ENCODE measurements at places on chromosomes 2 and 18.
A peak's percentile ranks its signal among the peaks of the same experiment; 100 is the strongest.

- no peak for DNase-seq
Observed at GRCh38 chr2:166090346-166090745, 37.5 kb downstream of the SCN1A start.

DNA sequence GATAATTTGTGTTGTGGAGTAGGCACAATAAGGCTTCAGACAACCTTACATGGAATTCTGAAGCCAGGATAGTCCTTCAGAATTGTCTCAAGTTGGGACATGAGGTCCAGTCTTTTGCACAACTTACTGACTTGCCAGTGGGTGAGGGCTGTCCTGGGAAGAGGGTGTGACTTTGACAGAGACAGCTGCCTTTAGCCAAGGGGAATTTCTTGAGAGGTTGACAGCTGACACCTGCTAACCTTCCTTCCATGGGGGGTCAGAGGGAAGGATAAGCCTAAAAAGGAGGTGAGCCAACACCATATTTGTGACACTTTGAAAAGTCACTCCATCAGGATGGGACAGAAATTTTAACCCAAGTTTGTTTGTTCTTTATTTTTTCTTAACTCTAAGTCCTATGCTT lies 907.8 kb upstream of the CRIM1 start:
- no peak for DNase-seq

GRCh38 chr2:105888625-105889024 lies 143.9 kb downstream of the NCK2 start:
- DNase-seq, result no peak

- no peak for DNase-seq
Observed at GRCh38 chr18:9952633-9953416, 39.0 kb downstream of the VAPA start.

- DNase-seq, result no peak
Observed at GRCh38 chr18:57150081-57150480, 3.2 kb downstream of the BOD1L2 start.

GRCh38 chr18:52670896-52671295 lies 330.9 kb downstream of the DCC start:
- no peak for DNase-seq

DNA sequence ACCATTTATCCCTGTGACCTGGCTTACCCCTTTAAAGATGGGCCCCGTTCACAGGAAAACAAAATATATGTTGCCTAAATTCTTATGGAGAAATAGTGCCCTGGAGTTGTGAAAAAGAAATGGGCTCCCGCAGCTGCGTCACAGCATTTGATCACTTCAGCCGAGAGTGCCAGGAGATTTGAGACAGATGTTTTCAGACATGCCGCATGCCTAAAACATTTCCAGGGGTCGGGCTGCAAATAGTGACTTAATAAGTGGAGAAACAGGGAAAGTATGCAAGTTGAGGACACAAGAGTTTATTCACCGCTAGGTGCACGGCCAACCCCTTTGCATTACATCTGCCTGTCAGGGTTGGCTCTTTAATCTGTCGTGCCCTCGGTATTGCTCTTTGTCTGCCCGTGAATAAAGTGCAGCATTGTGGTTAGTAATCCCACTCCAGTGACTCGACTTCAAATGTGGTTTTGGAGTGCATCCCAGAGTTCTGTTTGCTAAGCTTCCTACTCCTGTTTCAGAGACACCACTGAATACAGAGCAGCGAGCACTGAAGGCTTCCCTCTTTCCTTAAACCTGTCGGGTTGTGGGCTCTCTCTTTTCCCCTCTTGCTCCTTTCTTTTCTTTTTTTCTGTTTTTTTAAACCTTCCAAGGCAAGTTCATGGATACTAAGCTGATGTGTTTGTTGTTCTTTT lies 187.5 kb downstream of the LTBP1 start:
- no peak for DNase-seq

GRCh38 chr2:182377467-182377866 lies 49.4 kb downstream of the PDE1A start:
- DNase-seq, result no peak

DNA sequence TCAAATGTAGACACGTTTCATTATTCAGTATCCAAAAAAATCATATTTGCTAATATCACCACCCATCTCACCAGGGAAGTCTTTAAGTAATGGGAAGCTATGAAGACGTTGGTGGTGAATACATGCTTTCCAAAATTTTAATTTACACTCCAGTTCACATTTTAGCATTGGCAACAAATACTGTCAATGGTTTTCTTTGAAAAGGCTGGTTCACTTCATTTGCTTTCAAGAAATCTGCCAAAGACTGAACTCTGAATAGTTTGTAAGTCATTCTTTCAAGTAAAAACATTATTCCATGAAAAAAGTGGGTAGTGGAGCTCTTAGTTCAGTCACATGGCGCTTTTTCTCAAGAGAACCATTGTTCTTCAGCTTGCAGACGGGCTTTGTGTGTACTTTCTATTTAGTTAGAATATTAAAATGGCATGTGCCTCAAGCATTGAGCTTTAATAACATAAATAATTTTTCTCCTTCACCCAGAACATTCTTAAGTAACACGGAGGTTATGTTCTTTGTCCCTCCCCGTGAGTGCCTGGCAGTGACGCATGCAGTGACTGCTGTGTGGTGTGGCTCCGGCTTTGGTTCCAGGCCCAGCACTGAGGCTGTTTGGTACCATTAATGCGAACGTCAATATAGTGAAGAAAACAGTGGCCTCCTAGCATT lies 300.0 kb upstream of the HDAC4 start:
- DNase-seq, result no peak

DNA sequence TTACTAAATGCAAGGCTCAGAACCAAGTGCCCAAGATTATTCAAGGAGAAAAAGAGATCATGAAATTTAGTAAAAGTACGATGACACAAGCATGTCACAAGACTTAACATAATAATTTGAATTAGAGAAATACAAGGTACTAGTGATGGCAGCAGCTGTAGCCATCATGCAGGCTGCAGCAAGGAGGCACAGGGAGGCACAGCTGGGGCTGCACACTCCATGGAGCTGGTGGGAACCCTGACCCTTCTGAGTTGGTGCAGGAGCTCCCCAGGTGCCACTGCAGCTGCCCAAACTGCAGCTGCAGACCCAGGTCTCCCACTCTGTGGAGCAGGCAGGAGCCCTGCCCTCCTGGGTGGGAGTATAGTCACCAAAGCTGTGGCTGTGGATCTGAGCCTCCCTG lies 46.0 kb downstream of the COL3A1 start:
- DNase-seq, result no peak

- no peak for DNase-seq
Observed at GRCh38 chr2:165647409-165647808, 146.6 kb downstream of the GALNT3 start.

- DNase-seq, result no peak
Observed at GRCh38 chr2:236601316-236602202, 31.9 kb downstream of the ACKR3 start.

DNA sequence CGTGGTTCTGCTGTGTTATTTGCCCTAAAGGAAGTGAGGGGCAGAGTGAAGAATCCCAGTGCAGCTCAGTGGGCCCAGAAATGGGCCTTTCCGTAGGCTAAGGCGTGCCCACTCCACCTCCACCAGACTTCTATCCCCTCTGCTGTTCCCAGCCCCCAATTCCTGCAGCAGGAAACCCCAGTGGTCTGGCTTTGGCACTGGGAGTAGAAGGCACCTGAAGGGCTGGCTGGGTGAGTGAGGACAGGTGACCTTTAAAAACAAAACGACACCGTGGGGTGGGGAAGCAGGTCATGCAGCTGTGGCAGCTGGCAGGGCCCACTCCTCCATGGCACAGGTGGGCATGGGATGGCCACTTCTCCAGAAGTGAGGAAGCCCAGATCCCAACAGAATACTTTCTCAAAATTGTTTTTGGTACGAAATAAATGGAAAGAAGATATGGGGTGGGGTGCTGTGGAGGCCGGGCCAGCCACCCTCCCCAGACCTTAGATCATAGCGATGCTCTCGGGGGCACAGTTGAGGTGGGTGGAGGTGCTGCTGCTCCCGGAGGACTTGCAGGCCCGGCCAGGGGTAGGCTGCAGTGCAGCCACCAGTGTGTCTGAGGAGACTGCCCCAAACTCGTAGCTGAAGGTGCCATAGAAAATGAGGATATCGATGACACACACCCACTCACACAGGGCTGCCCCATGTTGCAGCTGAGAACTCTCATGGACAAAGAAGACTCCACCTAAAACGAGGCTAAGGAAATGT lies 3.2 kb downstream of the RNF181 start:
- DNase-seq, result no peak

GRCh38 chr2:143802871-143803650 lies 673.8 kb downstream of the ARHGAP15 start:
- no peak for DNase-seq

- DNase-seq, result peak; percentile 41
Observed at GRCh38 chr2:159968279-159968900, 94.0 kb downstream of the PLA2R1 start.

DNA sequence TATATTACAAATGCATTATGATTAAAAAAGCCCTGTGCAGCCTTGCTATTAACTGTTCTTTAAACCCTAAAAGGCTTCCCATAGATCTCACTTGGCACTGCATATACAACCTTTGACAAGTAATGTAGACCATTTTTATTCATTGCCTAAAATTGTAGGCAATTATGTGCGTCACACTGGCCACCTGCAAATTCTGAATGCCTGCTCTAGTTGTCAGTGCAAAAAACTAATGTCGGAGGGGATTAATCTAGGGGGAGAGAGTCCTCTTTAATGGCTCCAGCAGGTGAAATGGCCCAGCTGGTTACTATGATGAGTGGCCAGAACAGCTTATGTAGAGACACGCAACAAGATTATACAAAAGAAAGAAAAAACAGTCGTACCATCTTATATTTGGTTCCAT lies 123.2 kb downstream of the OLA1 start:
- DNase-seq, result no peak

GRCh38 chr18:56162311-56163265 lies 475.8 kb downstream of the TXNL1 start:
- no peak for DNase-seq

DNA sequence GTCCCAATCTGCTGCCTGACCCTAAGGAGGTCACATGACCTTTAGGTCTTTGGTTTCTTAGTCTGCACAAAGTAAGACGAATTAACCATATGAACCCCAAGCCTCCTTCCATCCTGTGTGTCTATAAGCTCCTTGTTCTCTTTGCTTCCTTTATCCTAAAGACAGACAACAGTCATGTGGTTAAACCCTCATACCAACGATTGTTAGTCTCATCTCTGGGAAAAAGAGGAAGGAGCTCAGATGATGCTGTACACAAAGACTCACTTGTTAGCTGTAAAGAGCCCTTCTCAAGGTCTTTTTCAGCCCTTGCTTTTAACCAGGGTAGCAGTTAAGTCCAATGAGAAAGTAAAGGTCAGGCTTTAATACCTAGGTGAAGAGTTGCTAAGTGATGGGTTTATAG lies 443.7 kb downstream of the TNS1 start:
- no peak for DNase-seq

DNA sequence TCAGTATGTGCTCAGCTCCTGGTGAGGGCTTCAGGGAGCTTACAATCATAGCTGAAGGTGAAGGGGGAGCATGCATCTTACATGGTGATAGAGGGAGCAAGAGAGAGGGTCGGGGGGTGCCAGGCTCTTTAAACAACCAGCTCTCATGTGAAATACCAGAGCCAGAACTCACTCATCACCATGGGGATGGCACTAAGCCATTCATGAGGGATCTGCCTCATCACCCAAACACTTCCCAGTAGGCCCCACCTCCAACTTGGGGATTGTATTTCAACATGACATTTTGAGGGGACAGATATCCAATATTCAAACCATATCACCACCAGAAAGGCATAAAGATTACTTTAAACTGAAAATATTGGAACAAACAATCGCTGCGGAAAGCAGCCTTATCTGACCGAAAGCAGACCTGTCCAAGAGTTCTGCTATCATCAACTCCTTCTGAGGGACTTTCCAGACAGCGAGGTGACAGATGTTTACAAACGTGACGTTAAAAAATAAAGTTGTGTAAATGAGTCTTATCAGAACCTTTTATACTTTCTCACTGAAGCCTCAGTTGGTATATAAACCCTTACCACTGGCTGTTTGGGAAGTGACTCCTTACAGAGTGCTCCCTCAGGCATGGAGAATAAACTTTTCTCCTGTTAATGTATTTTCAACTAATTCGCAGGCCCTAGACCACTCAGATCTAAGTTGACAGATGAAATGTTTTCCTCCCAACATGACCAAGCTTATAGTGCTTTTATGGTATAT lies 35.5 kb upstream of the PTH2R start:
- no peak for DNase-seq

- DNase-seq, result no peak
Observed at GRCh38 chr2:25073025-25073424, 31.1 kb downstream of the EFR3B start.

DNA sequence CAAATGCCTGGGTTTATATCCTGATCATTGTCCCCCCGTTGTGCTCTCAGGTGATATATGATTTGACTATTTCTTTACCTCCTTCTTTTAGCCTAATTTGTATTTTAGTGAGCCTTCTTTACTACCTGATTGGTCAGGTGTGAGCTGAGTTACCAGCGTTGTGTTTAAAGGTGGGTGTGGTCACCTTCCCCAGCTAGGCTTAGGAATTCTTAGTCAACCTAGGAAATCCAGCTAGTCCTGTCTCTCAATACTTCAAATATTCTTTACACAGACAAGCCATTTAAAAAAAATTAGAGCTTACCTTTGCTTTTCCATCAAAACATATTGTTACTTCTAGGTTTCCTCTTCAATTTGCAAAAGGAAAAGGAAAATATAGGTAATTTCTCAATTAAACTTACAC lies 30.2 kb downstream of the KYNU start:
- DNase-seq, result no peak

DNA sequence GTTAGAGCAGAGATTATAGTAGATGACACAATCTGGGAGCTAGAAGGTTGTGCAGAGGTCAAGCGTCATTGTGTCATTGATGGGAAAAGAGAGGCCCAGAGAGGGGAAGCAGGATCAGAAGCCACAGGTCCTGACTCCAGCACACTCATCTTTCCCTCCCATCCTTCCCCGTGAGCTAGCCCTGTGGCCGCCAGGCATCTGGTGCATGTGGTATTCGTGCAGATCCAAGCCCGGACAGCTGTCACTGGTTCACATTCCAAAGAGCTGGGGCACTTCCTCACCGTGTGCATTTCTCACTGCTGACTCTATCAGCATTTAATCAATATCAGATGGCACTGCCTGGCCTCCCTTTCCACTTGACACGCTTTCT lies 94.1 kb upstream of the THOC1 start:
- peak; percentile 62 for DNase-seq

DNA sequence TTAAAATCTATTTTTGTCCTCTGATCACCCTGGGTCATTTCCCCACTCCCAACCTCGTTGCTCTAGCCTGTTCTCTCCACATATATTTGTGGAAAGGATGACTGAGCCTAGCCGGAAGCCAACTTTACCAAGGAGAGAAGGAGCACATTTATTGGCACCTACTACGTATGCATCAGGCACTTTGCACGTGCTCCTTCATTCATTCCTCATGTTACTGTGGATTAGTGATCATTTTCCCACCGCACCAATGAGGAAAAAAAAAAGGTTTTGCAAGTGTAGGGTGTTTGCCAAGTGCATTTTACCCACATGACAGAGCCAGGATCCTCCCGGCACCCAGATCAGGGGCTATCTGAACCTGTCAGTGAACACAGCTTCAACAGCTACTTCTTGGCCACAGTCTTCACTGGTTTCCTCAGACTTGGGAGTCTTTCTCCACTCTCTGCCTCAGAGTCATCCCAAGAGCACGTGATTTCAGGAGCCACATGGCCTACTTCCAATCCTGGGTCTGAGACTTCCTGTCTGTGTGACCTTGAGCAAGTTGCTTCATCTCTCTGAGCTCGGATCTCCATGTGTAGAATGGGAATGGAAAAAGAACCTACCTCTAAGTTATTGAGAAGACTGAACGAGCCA lies 1.9 kb upstream of the C1QL2 start:
- no peak for DNase-seq

GRCh38 chr2:109475531-109476210 lies 138.1 kb downstream of the SEPTIN10 start:
- no peak for DNase-seq

GRCh38 chr2:43288417-43289305 lies 62.3 kb upstream of the ZFP36L2 start:
- no peak for DNase-seq
